ENCODE measurements at places on chromosomes 6 and 20. TPM values are rescaled to one million over a fixed set of nuclear protein-coding genes. Genes with fewer than 3 reads are reported as not detected.

SNAI1 gene
- total RNA-seq = 5.8 TPM

DOK5 gene
- total RNA-seq = not detected

CLPSL2 gene
- not detected for total RNA-seq

BFSP1 gene
- 0.84 TPM for total RNA-seq

PNLDC1 gene
- 0.10 TPM for total RNA-seq

TFB1M gene
- 7.3 TPM for total RNA-seq

MAFB gene
- 122 TPM for total RNA-seq

TPBG gene
- total RNA-seq = 0.31 TPM

LYRM2 gene
- 21.3 TPM for total RNA-seq

LY6G6D gene
- 1.0 TPM for total RNA-seq

PARD6B gene
- total RNA-seq = 4.3 TPM

OR2J3 gene
- not detected for total RNA-seq

PPP1R3D gene
- total RNA-seq = 6.7 TPM

DEF6 gene
- total RNA-seq = 80.1 TPM

ORC3 gene
- 19.3 TPM for total RNA-seq

SLC22A23 gene
- total RNA-seq = 6.0 TPM

AHI1 gene
- total RNA-seq = 14.1 TPM

CGA gene
- not detected for total RNA-seq

PPT2 gene
- 6.0 TPM for total RNA-seq

DEFB124 gene
- total RNA-seq = not detected

RTF2 gene
- total RNA-seq = 49.7 TPM

LPA gene
- not detected for total RNA-seq

RAET1G gene
- total RNA-seq = not detected

SLC22A2 gene
- not detected for total RNA-seq

FERMT1 gene
- total RNA-seq = under 0.01 TPM

MRAP2 gene
- 0.10 TPM for total RNA-seq

PET117 gene
- total RNA-seq = 14.5 TPM

GHRH gene
- total RNA-seq = not detected

SASH1 gene
- 1.7 TPM for total RNA-seq

SH3BGRL2 gene
- total RNA-seq = 26.1 TPM

LAMA2 gene
- total RNA-seq = 0.63 TPM
